ENCODE measurements at places on chromosomes 4 and X.

GRCh38 chrX:153966841-153967535 is 4.6 kb downstream of the HCFC1 start:
- no peak for DNase-seq

GRCh38 chr4:83358410-83358809 is 23.8 kb upstream of the HPSE start:
- DNase-seq = peak; percentile 75

DNA sequence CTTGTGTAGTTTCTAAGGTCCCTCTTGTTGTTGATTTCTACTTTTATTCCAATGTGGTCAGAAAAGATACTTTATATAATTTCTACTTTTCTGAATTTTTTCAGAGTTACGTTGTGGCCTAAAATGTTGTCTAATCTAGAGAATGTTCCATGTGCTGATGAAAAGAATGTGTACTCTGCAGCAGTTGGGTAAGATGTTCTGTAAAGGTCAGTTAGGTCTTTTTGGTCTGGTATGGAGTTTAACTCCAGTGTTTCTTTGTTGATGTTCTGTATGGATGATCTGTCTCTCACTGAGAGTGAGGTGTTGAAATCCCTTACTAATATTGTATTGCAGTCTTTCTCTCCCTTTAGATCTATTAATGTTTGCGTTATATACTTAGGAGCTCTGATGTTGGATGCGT is 37.0 kb upstream of the GPRIN3 start:
- DNase-seq = no peak

DNA sequence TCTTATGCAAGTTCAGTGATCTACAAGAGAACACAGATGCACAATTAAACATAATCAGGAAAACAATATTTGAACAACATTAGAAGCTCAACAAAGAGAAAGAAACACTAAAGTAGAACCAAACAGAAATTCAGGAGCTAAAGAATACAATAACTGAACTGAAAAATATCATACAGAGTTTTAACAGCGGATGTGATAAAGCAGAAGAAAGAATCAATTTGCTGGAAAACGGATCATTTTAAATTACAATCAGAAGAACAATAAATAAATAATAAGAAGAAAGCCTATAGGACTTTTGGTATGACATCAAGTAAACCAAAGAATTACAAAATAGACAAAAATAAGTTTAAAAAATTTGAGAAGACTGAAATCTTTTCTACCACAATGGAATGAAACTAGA is 36.3 kb upstream of the CXCL6 start:
- no peak for DNase-seq

DNA sequence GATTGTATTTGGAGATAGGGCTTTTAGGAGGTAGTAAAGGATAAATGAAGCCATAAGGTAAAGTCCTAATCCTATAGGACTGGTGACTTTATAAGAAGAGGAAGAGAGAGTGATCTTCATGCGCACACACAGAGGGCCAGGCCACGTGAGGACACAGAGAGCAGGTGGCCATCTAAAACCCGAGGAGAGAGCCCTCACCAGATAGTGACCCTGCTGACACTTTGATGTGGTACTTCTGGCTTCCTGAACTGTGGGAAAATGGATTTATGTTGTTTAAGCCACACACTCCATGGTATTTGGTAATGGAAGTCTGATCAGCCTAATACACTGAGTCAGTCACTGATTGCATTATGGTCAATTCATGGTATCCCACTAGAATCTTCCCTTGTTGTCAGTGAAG is 164.9 kb upstream of the TAPT1 start:
- DNase-seq = no peak

DNA sequence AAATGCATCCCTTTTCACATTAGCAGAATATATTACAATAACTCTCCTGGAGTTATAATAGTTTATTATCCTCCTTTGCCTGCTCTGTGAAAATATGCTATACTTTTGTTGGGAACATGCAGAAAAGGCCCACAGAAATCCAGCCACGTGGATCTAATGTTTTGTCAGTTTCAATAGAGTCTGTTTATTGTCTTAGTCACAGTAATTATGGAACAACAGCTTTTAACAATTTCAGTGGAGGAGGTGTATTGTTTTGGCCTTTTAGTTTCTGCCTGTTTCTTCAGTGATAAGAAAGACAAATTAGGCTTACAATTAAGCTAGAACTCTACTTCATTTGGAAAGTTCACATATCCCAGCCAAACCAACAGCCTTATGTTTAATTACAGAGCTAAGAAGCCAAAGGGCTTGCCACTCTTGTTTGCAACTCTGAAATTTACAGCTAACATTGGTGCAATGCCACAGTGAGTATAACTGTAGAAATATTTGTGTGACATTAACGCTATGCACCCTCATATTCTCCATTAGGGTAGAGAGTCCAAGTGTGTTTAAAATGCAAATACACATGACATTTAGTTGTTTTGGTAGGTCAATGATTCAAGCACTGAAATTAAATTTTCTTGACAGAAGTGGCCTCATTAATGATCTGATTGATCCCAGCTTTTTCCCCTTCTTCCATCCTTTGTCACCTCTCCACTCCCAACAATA is 175.8 kb downstream of the USP46 start:
- DNase-seq = no peak

- DNase-seq = no peak
These were observed 39.2 kb upstream of the ASMTL start for GRCh38 chrX:1491851-1492349.

Measured in PC-9 (cell line).